ENCODE measurements at places on chromosomes 7 and 10. TPM values are rescaled to one million over a fixed set of nuclear protein-coding genes. Genes with fewer than 3 reads are reported as not detected.

The DNAJC12 gene
- 65.1 TPM for total RNA-seq

The GPR158 gene
- total RNA-seq, result 0.06 TPM

The AMZ1 gene
- total RNA-seq, result not detected

The DGKI gene
- total RNA-seq, result 0.86 TPM

The MORN4 gene
- total RNA-seq, result 6.1 TPM

The UCMA gene
- total RNA-seq, result not detected

The LIPK gene
- not detected for total RNA-seq

The FZD1 gene
- total RNA-seq, result 2.7 TPM

The GNG11 gene
- total RNA-seq, result 35.6 TPM

The LIPJ gene
- not detected for total RNA-seq

The ATP6V0A4 gene
- 0.22 TPM for total RNA-seq

The SPDYE2 gene
- not detected for total RNA-seq

The TRPV6 gene
- not detected for total RNA-seq

The C10orf62 gene
- total RNA-seq, result not detected

The COL1A2 gene
- not detected for total RNA-seq

The PLAC9 gene
- 0.46 TPM for total RNA-seq

The LRRTM3 gene
- total RNA-seq, result not detected

The IQCE gene
- 12.6 TPM for total RNA-seq

The OPN4 gene
- total RNA-seq, result not detected

The SFTPD gene
- total RNA-seq, result 0.22 TPM

The NEUROG3 gene
- total RNA-seq, result not detected

The PLXNA4 gene
- total RNA-seq, result 1.7 TPM

The FHIP2A gene
- total RNA-seq, result 9.5 TPM

The FAM237B gene
- total RNA-seq, result not detected

The CALHM3 gene
- total RNA-seq, result 0.38 TPM

The HILPDA gene
- 21.3 TPM for total RNA-seq

The TBX20 gene
- 2.5 TPM for total RNA-seq

The ENTPD7 gene
- total RNA-seq, result 15.8 TPM

The HBP1 gene
- 22.4 TPM for total RNA-seq

The TDRD1 gene
- not detected for total RNA-seq

The GNGT1 gene
- not detected for total RNA-seq

The TUBAL3 gene
- 0.48 TPM for total RNA-seq

The ANK3 gene
- total RNA-seq, result 0.66 TPM

The CCDC7 gene
- 0.22 TPM for total RNA-seq

The STAG3 gene
- total RNA-seq, result 0.14 TPM

The OR13A1 gene
- not detected for total RNA-seq

The NUTM2E gene
- 0.59 TPM for total RNA-seq

The OPN1SW gene
- not detected for total RNA-seq

The WNT2 gene
- 0.06 TPM for total RNA-seq

The LRGUK gene
- total RNA-seq, result 0.35 TPM

The ACSM6 gene
- total RNA-seq, result not detected

The COL26A1 gene
- 0.33 TPM for total RNA-seq

The IL2RA gene
- not detected for total RNA-seq

The GIMAP5 gene
- total RNA-seq, result not detected

The LMOD2 gene
- total RNA-seq, result not detected

The SLC26A3 gene
- total RNA-seq, result not detected

The PEX1 gene
- 5.6 TPM for total RNA-seq

The BLVRA gene
- total RNA-seq, result 69.9 TPM

Data from A549 treated with RU486 at 1 μM for 4 hours (cell line).